ENCODE measurements at places on chromosomes 5 and 9.
A peak's percentile ranks its signal among the peaks of the same experiment; 100 is the strongest.

DNA sequence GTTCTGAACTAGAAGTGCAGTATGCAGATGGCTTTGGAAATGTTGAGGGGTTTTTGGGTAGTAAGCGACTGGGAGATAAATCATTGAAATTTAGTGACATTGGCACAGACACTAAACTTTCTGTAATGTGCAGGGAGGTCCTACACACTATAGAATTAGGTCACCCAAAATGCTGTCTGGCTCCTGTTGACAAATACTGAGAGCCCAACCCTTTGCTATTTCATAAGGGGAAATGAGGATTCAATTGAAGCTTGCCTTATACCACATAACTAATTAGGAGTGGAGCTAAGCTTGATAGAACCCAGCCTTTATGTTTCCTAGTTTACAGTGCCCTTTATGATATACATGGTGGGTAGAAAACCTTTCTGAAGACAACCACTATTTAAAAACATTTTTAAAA lies 22.6 kb downstream of the HMGXB3 start:
- DNase-seq: no peak

DNA sequence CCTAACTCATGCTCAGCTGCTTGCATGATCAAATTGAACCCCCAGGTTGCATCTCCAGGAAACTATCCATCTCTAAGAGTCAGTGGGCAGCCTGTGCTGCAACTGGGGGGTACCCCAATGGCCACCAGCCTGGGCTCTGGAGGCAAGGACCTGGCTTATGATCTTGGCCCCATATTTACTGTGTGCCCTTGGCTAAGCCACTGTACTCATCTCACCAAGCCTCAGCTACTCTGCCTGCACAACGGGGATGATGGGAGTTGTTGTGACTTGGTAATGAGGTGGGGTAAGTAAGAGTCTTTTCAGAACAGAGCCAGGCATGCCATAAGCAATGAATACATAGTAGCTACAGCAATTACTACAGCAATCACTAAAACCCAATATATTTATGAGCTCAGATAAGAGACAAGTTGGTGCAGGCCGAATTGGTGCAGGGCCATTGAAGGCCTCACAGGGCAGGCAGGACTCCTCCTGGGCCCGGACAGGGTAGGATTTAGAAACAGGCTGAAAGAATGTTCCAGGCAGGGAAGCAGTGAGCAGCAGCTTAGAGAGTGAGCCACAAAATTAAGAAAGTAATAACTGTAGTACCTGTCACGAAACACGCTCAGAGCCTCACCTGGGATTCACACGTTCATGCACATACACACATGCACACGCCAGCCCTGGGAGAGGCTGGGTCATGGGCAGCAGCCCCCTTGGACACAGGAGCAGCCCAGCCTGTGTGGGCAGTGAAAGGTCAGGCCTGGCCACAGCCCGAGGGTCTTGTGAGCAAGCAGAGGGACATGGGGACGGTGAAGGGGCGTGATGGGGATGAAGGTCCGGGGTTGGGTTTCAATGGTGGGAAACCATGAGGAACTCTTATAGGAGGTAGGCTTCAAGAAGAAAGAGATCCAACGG lies 74.1 kb downstream of the PAX5 start:
- DNase-seq: no peak

- no peak for DNase-seq
Observed at GRCh38 chr9:131596430-131596743, 51.1 kb downstream of the PRRT1B start.

DNA sequence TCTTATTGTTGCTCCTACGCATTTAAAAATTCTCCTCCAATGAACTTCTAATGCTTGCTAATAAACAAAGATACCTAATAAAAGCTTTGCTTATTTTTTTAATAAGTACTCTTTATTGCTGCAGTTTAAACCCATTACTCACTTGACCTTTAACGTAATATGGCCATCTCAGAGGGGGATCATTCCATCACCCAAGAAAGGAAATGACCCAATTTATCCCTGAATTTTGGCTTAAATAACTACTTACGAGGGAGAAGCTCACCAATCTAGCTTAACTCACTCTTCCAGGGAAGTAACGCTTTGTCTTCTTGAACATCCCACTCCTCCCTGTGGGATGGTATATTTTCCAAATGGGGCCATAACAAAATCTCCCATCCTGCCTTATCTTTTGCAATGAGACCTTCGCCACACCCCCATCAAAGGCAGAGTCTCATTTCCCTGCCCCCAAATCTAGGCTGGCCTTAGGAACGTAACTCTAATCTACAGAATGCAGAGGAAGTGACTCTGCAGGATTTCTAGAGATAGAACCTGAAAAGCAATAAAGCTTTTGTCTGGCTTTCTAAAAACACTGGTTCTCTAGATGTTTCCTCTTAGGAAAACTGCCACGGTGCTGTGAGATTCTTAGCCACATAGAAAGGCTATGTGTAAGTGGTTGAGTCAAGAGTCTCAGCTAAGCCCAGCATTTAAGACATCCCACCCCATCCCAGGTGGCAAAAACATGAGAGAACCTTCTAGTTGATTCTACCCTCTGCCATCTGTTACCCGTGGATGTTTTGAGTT lies 310.0 kb downstream of the ASTN2 start:
- DNase-seq: no peak

GRCh38 chr5:72160959-72161358 lies 53.7 kb downstream of the MAP1B start:
- no peak for DNase-seq

- DNase-seq: no peak
Observed at GRCh38 chr5:98776066-98776705, 2.7 kb downstream of the RGMB start.

DNA sequence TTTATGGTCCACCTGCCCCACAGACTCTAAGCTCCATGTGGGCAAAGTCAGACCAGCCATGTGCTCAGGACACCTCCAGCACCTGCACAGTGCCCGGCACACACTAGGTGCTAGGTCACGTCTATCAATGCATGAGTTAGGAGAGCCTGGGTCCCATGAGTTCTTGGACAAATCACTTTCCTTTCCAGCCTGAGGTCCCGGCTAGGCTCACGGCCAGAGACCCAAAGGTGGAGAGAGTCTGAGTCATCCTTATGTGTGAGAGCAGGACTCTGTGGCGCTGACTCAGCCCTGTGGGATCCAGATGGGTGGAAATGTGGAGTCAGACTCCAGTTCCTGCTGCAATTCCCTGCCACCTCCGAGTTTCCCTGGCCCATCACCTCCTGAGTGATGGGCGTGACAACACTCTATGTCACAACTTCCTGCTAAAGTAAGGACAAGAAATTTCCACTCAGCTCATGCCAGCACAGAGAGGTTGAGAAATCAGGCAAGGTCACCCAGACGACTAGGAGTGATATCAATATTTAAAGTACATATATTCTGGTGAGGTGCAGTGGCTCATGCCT lies 2.5 kb upstream of the ST6GALNAC4 start:
- no peak for DNase-seq

DNA sequence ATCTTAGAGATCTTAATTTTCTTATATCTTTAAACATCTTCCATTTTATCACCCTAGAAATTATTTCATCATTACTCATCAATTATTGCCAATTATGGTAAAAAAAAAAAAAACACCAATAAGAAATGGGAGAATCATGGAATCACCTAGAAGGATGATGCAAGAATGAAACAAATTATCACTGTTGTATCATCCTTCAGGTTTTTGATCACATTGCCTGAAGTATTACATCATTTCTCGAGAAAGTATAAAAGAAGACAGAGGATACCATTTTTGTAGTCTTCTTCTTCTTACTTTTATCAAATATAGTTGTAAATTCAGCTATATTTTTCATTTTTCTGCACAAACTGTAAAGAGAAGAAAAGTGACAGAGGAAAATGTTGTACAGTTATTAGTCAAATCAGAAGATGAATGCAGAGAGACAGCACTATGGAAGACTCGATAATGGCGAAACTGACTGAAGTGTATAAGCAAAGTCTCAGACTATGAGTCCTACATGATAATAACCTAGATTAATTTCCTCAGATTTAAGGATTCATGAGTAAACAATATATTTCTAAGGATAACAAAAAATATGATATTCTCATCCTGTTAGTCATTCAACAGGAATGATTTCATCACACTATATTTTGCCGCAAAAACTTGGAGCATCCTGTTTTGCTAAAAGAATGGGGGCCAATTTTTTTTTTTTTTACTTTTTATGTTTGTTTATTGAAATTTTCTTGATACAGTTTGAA lies 5.9 kb upstream of the STC2 start:
- no peak for DNase-seq

GRCh38 chr5:180802325-180803180 lies at the start of gene MGAT1:
Gene MGAT1 (minus strand): TSS chr5:180802806. CDS start chr5:180792971, 9,835 bp downstream.
- DNase-seq: peak; percentile 87

- no peak for DNase-seq
Observed at GRCh38 chr5:77841616-77842015, 65.5 kb upstream of the TBCA start.

GRCh38 chr5:162503796-162504195 lies 436.2 kb downstream of the GABRG2 start:
- DNase-seq: no peak

- peak; percentile 26 for DNase-seq
Observed at GRCh38 chr9:98795970-98796363, 388 bp downstream of the ANKS6 start.

GRCh38 chr5:72233835-72234234 lies 86.2 kb downstream of the MRPS27 start:
- no peak for DNase-seq

- DNase-seq: no peak
Observed at GRCh38 chr5:133794771-133795415, 173.5 kb downstream of the C5orf15 start.

All from stimulated activated CD4-positive, alpha-beta T cell treated with anti-CD3 and anti-CD28 coated beads, TNF-alpha, amount 100 ng/mL, for 4 hours (primary cell).